ENCODE measurements at places on chromosomes 3 and 15.

DNA sequence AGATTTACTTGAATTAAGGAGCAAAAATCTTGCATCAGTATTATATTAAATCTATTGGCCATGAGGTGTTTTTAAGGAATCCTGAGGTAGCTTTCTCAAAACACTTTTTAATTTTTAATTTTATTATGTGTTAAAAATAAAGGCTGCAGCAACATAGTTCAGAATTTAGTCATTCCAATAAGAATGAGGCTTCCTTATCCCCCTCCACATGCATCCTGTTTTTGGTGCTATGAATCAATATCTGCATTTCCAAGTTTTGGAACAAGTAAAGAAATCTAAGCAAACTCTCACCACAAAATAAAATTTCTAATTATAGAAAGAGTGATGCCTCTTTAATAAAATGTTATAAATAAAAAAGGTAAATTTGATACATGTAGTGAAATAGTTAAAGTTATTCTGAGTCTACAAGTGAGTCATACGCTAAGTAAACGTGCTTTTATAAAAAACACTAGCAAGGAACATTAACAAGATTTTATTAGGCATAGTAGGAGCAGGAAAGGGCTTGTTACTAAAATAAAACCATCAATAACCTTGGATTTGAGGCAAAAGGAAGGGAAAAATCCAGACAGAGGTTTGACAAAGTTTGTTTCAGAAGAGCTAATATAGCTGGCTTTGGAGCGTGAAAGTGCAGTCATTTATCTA is 1218.0 kb downstream of the NSUN3 start:
- no peak for DNase-seq

GRCh38 chr3:54538346-54538745 is 389.5 kb downstream of the LRTM1 start:
- DNase-seq = no peak

DNA sequence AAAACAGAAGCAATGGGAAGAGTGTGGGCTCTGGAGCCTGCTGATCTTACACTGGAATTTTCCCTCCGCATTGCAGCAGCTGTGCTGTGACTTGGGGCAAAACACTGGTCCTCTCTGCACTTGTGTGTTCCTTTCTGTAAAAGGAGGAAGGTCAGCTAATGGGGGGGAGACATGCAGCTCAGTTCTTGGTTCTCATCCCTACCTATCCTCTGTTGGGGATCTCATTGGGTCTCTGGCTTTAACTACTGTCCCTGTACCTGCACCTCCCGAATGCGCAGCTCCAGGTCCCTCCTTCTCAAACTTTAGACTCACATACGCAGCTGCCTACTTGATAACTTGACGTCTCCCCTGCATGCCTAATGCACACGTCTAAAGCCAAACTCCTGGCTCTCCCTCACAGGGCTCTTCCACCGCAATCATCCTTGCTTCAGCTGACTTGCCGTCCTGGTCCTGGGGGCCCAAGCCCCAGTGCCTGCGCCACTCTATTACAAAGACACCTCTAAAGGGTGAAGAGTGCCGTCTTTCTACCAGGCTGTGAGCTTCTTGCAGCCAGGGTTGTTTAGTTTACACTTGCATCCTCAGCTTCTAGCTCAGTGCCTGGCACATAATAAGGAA is 5.9 kb upstream of the TMEM44 start:
- no peak for DNase-seq

DNA sequence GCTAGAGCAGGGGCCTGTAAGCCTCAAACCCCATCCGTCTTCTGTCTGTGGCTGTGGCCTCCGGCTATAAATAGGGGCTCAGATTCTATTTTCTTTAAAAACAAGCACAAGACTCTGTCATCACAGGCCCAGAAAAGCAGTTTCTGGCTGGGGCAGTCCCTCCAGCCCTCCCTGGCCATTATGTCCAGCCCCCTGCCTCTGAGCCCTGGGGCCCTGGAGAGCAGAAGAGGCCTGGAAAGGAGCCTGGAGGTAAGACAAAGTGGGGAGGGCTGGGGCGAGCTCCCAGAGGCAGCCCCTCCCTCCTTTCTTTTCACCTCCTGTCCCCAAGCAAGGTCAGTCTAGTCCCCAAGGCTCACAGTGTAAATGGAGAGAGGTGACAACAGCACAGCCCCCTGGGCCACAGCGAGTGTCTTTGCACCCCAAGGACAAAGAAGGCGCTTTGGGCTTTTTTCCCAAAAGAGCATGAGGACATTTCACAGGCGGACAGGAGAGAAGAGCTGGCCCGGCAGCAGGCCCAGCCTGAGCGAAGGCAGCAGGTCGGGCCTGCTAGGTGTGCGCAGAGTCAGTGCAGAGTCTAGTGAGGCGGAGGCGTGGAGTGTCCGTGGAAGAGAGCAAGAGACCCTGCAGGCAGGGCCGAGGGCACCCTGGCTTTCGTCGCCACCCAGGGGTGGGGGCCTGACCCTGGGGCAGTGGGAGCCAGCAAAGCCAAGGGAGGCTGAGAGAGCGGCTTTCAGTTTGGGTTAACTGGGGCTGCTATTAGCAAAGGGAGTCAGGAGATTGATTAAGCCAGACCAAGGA is 188.3 kb downstream of the TBC1D2B start:
- DNase-seq = no peak

- no peak for DNase-seq
Measured at GRCh38 chr3:37510755-37511154, 336.4 kb upstream of the LRRFIP2 start.

DNA sequence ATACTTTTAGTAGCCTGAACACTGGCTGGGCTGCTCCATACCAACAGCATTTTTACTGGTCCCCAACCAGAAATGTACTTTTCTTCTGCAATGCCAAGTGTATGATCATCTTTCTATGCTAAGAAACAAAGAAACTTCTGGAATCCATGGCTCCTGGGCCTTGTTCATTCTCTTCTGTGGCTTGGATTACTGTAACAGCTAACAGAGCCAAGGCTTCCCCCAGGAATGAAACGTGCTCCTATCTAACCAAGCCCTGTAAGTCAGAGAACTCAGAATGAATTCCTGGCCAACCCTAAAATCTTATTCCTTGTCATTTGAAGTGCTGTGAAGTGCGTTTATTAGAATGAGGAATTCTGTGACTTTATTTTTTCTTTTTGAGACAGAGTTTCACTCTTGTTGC is 102.9 kb upstream of the RAD18 start:
- no peak for DNase-seq

- no peak for DNase-seq
Measured at GRCh38 chr3:39990532-39990931, 181.1 kb downstream of the MYRIP start.

- DNase-seq = no peak
Measured at GRCh38 chr15:28903555-28903954, 17.8 kb downstream of the APBA2 start.

DNA sequence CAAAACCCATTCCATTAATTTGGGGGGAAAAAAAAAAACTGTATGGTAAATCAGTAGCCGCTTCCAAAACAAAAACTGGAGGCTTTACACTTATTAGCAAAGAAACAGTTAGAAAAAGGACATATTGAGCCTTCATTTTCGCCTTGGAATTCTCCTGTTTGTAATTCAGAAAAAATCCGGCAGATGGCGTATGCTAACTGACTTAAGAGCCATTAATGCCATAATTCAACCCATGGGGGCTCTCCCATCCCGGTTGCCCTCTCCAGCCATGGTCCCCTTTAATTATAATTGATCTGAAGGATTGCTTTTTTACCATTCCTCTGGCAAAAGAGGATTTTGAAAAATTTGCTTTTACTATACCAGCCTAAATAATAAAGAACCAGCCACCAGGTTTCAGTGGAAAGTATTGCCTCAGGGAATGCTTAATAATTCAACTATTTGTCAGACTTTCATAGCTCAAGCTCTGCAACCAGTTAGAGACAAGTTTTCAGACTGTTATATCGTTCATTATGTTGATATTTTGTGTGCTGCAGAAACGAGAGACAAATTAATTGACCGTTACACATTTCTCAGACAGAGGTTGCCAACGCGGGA is 9.4 kb upstream of the RPL24 start:
- DNase-seq = no peak

DNA sequence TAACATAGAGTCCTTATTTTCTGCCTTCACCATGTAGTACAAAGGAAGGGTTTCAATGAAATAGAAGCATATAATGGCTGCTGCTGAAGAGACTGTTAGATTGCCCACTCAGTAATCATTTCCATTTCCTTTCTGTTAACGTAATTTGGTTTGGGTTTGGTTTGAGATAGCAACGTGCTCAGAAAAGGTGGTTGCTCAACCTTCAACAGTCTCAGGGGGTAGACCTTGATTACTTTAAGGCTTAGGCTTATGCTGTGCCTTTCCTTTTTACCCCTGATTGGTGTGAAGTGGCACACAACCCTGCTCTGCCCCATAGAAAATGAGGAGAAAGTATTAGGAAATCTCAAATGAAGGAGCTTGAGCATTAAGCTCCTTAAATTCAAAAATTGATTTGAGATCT is 163.7 kb upstream of the TP63 start:
- no peak for DNase-seq

DNA sequence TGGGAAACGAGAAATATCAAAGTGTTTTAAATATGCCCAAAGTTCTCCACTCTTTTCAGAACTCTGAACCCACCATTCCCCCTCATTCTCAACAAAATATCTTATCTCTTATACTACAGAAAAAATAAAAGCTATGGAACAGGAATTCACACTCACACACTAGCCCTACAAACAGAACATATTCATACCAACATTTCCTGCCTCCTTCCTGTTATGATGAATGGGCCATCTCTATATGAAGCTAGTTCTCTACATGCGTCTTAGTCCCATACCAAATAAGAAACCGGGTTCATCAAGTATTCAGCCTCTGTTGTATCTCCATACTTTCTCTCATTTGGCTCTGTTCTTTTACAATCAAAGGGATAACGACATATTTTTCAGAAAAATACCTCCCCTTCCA is 72.6 kb downstream of the PLSCR2 start:
- no peak for DNase-seq

GRCh38 chr3:62183087-62183486 is 190.3 kb downstream of the FEZF2 start:
- DNase-seq = no peak

- DNase-seq = no peak
Measured at GRCh38 chr3:126986001-126986400, 3.1 kb downstream of the PLXNA1 start.

GRCh38 chr3:51927061-51927977 is 14.4 kb downstream of the RRP9 start:
- DNase-seq = no peak

All from NCI-H1694 (cell line).